ENCODE measurements at places on chromosomes 3 and 15.
A peak's percentile ranks its signal among the peaks of the same experiment; 100 is the strongest.

DNA sequence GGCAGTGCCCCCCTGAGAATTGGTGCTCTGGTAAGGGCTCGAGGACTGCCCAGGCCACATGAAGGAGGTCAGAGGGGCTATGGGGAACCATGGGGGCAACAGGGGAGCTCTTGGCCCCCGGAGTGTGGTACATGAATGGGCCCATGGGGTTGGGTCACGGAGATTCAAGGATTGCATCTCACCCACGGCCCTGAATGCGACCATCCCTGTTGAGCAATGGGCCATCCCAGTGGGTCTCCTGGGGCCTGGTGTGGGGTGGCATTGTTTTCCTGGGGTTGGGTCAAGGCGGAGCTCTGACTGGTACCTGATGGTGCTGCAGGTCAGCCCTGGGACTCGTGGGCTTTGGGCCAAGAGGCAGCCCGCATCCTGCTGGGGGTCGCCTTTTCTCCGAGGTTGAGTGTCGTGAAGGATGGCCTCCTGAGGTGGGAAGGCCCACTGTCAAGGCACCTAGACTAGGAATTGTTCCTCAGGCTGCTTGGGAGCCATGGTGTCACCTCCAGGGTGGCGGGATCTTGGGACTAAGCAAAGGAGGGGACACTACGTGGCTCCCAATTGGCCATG is 198.3 kb downstream of the UBE3A start:
- DNase-seq = peak; percentile 26

DNA sequence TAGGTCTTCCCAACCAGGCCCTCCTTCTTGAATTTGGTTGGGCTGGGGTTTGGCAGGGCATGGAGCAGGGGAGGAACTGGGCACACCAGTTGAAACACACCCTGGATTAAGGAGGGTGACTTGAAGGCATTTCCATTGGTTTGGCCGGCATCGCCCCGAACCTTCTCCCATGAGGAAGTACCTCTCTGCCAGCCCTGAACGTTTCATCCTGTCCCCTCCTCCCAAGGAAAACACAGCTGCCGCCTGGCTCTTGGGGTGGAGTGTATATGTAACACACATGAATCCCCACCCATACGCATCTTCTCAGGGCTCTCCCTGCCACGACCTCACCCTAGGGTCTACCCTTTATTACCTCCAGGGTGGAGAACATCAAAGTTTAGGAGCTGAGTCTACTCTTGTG is 14.6 kb downstream of the UBAP1L start:
- DNase-seq = no peak

GRCh38 chr15:85412066-85412465 is 31.7 kb downstream of the AKAP13 start:
- no peak for DNase-seq

GRCh38 chr15:99125061-99125891 is 20.4 kb downstream of the SYNM start:
- no peak for DNase-seq

DNA sequence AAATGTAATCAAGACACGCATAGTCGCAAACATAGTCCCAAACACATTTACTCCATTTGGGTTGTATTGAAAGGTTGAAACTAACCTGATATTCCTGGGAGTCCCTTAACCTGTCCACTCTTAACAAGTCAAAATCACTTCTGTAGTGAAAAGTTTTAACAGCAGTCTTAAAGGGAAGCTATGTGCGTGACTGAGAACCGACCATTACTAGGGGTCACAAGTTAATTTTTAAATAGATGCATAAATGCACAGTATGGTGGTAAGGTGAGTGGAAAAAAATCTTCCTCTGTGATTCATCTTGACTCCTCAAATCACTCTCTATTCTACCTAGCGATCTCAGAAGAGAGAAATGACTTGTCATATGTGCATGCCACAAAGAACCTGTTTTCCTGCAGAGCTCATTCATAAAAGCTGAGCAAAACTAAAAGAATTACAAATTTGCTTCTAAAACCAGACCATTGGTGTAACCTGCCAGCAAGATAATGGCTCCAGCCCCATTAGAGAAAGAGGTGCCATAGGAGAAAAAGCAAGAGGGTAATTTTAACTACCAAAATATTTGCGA is 4.8 kb downstream of the GPR15 start:
- no peak for DNase-seq

DNA sequence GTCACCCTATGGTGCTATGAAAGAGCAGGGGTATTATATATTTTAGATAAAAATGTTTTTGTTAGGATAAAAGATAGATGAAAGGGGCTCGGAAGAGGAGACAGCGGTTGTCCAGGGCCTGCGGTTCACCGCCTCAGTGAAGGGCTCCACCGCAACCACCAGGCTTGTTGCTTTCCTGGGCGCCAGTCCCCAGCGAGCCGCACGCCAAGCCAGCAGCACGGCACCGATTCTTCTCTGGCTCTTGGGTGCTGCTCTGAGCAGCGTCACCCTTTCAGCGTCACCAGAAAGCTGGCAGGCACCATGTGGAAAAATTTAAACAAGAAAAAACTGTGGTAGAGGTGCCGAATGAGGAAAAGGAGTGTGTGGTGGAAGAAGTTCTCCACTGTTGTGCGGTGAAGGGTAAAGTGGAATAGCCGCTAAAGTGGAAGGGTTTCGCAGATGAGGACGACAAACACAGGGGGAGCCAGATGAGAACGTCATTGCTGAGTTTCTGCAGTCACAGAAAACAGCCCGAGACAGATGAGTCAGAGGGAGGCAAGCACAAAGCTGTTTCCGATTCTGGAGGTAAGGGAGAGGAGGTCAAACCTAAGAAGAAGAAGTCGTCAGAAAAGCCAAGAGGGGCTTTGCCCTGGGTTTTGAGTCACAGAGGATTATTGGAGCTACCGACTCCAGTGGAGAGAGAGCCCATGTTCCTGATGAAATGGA is 569.2 kb downstream of the ZBBX start:
- no peak for DNase-seq

DNA sequence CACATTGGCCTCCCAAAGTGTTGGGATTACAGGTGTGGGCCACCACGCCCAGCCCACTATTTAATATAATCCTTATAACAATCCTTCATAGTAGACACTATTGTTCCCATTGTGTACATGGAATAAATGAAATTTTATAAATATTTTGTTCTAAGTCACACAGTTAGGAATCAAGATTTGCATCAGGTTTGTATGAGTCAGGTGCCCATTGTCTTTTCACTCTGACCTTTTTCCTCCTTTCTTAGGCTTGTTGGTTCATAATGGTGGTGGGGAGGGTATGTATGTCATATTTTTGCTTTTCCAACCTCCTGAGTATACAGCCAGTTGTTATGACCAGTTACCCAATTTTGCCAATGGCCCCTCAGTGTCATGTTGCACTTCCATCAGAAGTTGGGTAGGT is 18.0 kb upstream of the SLC30A4 start:
- DNase-seq = no peak

DNA sequence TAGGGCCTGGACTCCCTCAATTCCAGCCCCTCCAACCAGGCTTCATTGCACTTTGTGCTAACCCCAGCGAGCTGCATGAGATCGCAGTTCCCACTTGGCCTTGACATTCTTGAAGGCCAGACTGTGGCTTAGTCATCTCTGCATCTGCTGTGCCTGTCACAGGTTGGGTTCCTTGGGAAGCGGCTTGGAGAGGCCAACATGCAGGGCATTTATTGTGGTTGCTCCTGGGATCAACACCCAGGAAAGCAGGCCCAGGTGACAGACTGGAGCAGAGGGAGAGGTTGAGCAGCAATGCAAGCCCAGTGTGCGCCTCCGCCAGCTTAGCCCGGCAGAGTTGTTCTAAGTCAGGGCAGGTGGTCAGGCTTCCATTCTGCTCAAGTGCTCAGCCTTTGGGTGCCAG is 10.5 kb downstream of the ABCF3 start:
- no peak for DNase-seq

DNA sequence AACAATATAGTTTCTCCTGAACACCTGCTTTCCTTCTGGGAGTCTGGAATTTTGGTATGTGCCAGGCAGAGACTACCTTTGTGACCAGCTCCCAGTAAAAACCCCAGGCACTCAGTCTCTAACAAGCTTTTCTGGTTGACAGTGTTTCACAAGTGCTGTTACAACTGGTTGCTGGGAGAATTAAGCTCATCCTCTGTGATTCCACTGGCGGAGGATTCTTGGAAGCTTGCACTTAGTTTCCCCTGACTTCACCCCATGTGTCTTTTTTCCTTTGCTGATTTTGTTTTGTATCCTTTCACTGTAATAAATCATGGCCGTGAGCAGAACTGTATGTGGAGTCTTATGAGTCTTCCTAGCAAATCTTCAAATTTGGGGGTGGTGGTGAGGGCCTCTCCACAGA is 5.7 kb upstream of the TAGLN3 start:
- no peak for DNase-seq

DNA sequence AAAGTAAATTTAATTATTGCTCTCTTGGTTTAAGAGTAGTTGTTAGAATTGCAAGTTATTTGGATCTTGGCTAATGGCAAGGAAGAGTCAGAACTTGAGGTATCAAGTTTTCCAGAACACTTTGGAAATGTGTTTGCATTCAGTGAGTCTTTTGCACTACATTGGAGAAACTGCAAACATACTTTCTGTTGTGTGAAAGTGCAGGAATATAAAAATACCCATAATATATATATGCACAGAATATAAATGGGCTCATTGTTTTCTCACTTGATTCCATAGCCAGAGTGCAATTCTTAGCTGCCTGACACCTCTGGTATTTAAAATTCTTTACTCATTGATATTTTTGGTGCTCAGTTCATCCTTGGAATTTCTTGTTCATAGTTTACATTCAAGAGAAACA is 92.9 kb downstream of the HCN4 start:
- DNase-seq = no peak

DNA sequence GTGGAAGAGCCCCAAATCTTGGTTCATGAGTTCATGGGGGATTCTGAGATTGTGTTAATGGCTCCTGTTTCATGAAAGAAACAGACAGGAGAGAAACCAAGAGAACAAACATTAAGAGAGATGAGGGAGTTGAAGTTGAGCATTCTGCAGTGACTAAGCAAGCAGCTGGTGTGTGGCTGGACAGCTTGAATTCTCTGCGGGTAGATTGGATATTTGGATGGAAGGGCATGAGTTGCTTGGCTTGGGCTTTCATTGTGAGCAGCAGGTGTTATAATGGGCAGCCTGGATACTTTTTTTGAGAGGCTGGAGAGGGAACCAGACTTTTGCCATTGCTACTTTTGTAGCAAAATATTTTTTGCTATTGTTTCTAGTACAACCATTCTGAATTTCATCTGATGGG is 346.8 kb upstream of the SATB1 start:
- no peak for DNase-seq

GRCh38 chr3:187900993-187901755 is 155.9 kb upstream of the BCL6 start:
- no peak for DNase-seq

DNA sequence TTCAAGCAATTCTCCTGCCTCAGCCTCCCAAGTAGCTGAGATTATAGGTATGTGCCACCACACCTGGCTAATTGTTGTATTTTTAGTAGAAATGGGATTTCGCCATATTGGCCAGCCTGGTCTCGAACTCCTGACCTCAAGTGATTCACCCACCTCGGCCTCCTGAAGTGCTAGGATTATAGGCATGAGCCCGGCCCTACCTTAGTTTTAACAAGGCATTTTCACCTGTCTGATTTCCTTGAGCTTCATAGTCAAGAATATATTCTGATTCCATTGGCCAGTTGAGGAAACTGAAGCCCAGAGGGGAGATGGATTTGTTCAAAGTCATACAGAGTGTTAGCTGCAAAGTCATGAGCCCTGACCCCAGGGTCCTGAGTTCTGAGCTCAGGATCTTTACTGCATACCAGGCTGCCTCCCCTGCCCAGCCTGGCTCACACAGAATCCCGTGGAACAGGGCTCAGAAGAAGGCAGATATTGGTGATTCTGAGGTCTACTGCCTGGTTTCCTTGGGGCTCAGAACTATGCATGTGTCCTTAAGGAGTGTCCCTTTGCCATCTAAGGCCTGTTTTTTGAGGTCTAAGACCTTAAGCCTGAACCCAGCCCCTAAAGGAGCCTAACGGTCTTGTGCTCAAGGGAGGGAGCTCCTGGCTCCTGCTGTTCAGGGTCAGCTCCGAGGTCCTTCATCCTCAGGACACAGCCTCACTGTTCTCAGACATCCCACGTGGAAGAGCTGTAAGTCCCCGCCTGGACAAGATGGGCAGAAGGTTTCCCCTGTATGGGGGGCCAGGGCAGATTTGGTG is 134.4 kb downstream of the SMAD6 start:
- DNase-seq = no peak

GRCh38 chr3:32106929-32107362 is 526 bp downstream of the GPD1L start:
- peak; percentile 20 for DNase-seq

- DNase-seq = no peak
These were observed 11.8 kb downstream of the UBE3A start for GRCh38 chr15:25426896-25427610.

DNA sequence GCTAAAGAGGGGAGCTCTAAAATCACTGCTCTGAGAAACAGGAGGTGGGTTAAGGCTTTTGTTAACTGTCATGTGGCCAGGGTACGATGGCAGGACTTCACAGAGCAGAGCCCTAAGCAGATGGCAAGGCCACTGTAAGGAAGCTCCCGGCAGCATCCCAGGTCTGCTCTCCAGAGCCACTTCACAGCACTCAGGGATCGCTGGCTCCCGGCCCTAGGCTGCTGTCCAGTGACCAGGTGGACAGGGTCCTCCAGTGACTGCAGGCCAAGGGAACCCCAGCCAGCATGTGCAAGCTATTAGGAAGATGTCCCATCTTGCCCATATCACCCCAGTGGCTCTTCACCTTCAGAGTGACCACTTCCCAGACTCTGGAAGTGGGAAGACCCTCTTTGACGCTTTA is 10.4 kb downstream of the TMEM41A start:
- DNase-seq = no peak
